Activated T-cell treated with anti-CD3 and anti-CD28 coated beads for 24 hours (primary cell): ENCODE measurements at places on chromosomes 6 and 20.

DNA sequence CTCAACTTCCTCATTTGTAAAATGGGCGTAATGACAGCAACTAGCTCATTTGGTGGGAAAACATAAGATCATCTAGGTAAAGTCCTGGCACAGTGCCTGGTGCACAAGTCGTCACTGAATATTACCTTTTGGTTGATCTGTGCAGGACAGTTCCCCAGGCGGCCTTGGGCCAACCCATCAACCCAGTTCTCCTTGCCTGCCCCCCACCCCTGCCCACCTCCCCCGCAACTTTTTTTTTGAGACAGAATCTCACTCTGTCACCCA, 99.2 kb downstream of the JPH2 start:
- DNase-seq, result no peak

DNA sequence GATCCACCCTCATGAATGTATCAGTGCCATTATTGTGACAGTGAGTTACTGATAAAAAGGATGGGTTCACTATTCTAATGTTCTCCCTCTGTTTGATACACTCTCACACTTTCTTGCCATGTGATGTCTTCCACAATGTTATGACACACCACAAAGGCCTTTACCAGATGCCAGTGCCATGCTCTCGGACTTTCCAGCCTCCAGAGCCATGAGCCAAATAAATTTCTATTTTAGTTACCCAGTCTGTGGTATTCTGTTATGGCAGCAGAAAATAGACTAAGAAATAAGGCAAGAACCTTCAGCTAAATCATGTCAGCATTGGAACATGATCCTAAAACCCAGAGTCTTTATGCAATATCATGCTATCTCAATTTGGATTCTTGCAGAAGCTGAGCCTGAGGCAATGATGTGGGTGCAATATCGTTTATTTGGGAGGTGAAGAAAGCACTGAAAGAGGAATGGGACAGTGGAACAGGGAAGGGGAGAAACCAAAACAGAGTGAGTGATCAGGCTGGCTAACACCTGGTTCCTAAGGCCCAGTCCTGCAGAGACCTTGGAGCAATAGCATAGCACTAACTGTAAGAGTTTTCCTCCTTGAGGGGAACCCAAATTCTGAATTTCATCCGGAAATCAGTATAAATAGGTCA, 130.4 kb upstream of the LRFN2 start:
- DNase-seq, result no peak

DNA sequence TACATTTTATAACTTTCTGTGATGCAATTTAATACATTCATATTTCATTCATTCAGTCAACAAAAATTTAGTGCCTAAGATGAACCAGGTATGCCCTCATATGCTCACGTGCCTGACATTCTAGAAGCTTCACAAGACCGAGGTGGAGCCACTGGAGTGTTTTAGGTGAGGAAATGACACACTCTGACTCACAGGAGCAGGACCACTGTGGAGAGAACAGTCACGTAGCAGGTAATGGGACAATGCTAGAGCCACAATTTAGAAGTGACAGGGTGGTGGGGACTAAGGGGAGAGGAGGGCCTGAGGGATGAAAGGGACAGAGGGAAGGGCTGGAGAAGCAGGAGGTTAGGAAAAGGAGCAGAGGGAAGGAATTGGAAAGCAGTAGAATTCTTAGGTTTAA, 17.6 kb upstream of the HLA-A start:
- no peak for DNase-seq

DNA sequence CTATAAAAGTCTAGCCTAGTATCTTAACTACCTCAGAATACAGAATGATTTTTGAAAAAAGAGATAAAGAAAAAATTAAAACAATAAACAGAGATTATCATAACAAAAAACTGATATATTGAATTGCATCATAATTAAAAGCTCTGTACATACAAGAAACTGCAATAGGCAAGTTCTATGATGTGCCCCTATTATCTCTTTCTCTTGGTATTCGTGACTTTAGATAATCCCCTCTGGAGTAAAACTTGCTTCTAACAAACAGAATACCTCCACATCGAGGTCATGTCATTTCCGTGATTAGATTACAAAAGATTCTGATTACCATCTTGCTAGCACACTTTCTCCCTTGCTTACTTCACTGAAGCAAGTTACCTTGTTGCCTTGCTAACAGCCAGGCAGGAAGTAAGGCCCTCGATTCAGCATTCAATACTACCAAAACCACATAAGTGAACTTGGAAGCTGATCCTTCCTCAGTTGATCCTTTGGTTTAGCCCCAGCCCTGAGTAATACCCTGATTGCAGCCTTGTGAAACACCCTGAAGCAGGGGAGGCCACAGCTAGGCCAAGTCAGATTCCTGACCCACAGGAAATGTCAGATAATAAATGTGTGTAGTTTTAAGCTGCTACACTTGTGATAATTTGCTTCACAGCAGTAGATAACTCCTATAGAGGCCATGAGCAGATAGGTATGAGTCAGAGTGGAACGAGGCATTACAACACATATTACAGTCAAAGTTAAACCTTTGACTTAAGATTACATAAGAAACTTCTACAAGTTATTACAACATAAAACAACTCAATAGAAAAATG, 53.7 kb upstream of the TMX4 start:
- no peak for DNase-seq

DNA sequence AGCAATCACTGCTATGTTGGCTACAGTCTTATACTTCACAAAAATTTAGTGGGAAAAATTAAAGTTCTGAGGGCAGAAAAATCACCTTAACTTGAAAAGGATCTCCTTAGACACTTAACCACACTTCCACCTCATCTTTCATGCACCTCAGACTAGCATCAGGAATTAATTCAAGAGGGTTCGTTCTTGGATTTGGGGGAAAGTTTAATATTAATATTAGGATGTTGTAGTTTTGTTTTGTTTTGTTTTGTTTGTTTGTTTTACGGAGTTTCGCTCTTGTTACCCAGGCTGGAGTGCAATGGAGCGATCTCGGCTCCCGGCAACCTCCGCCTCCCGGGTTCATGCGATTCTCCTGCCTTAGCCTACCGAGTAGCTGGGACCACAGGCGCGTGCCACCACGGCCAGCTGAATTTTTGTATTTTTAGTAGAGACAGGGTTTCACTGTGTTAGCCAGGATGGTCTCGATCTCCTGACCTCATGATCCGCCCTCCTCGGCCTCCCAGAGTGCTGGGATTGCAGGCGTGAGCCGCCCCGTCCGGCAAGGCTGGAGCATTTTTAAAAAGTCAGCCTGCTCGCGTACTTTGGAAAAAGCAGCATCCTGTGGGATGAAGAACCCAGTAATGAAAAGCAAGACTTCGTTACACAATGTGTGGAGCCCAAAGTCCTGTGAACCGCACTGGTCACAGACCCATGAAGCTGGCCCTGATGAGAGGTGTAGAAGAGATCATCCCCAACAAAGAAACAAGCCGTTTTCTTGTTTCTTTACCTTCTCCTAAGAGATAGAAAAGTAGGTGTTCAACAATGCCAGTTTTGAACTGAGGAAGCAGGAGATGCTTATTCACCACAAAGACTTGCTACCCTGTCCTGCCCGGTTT, 194.9 kb downstream of the GPX5 start:
- DNase-seq, result no peak

- DNase-seq, result no peak
Measured at GRCh38 chr6:80543598-80544222, 437.2 kb downstream of the BCKDHB start.
